ENCODE measurements at places on chromosomes 12 and 14. TPM values are rescaled to one million over a fixed set of nuclear protein-coding genes. Genes with fewer than 3 reads are reported as not detected.

IL22 gene
- polyA plus RNA-seq = not detected

RFX4 gene
- not detected for polyA plus RNA-seq

MYRFL gene
- 1.9 TPM for polyA plus RNA-seq

BDKRB2 gene
- polyA plus RNA-seq = 3.6 TPM

FLRT2 gene
- 243 TPM for polyA plus RNA-seq

TOMM20L gene
- 1.1 TPM for polyA plus RNA-seq

IL31 gene
- not detected for polyA plus RNA-seq

TMEM179 gene
- polyA plus RNA-seq = 1.2 TPM

LMNTD1 gene
- polyA plus RNA-seq = not detected

GZMB gene
- polyA plus RNA-seq = 0.36 TPM

TEX52 gene
- 0.44 TPM for polyA plus RNA-seq

SIX6 gene
- not detected for polyA plus RNA-seq

KLRK1 gene
- 0.87 TPM for polyA plus RNA-seq

TSPAN19 gene
- 1.0 TPM for polyA plus RNA-seq

ATP2B1 gene
- polyA plus RNA-seq = 96.6 TPM

AKAP3 gene
- 3.9 TPM for polyA plus RNA-seq

KRT6C gene
- not detected for polyA plus RNA-seq

ZFHX2 gene
- polyA plus RNA-seq = 7.2 TPM

RTL1 gene
- not detected for polyA plus RNA-seq

ANKRD33 gene
- polyA plus RNA-seq = 0.10 TPM

GOLT1B gene
- 41.6 TPM for polyA plus RNA-seq

IFNG-AS1 gene
- not detected for polyA plus RNA-seq

GLI1 gene
- polyA plus RNA-seq = 15.9 TPM

SERPINA9 gene
- polyA plus RNA-seq = not detected

ZDHHC22 gene
- polyA plus RNA-seq = 0.46 TPM

JAG2 gene
- polyA plus RNA-seq = 8.0 TPM

FOXN4 gene
- polyA plus RNA-seq = 1.3 TPM

PAH gene
- polyA plus RNA-seq = 85.8 TPM

ANKS1B gene
- polyA plus RNA-seq = 4.3 TPM

SLC6A15 gene
- 0.68 TPM for polyA plus RNA-seq

CD69 gene
- polyA plus RNA-seq = 3.8 TPM

CISTR gene
- not detected for polyA plus RNA-seq

PTGER2 gene
- 6.8 TPM for polyA plus RNA-seq

SERPINA3 gene
- polyA plus RNA-seq = 0.19 TPM

PRB4 gene
- polyA plus RNA-seq = not detected

IGF1 gene
- polyA plus RNA-seq = 3.3 TPM

RTN1 gene
- polyA plus RNA-seq = 3.6 TPM

SMCO2 gene
- polyA plus RNA-seq = 0.31 TPM

EIF2S3B gene
- 2.0 TPM for polyA plus RNA-seq

IFI27 gene
- polyA plus RNA-seq = 4.2 TPM

Data from right renal cortex interstitium (tissue), 3 donors.